ENCODE measurements at places on chromosomes 4 and X.

GRCh38 chrX:150155436-150156035 is 207.6 kb upstream of the MAMLD1 start:
- DNase-seq: no peak

- no peak for DNase-seq
Measured at GRCh38 chrX:63394872-63395271, 43.7 kb upstream of the SPIN4 start.

DNA sequence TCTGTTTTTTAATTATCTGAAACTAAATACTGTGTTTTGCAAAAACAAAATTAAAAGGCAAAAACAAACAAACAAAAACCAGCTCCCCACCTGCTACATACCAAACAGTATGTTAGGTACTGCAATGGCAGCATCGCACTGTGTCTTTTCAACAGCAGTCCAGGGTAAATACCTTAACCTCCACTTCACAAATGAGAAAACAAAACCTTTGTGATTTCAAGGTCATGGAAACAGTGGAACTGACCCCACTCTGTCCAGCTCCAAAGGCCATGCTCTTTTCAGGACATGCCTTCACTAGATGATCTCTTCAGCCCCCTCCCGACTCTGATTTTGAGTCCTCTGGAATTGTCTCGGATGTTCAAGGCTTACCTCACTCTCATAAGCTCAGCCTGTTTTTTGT is 183.4 kb downstream of the CBR4 start:
- no peak for DNase-seq

GRCh38 chr4:1368421-1369090 is 21.5 kb downstream of the UVSSA start:
- DNase-seq: no peak

DNA sequence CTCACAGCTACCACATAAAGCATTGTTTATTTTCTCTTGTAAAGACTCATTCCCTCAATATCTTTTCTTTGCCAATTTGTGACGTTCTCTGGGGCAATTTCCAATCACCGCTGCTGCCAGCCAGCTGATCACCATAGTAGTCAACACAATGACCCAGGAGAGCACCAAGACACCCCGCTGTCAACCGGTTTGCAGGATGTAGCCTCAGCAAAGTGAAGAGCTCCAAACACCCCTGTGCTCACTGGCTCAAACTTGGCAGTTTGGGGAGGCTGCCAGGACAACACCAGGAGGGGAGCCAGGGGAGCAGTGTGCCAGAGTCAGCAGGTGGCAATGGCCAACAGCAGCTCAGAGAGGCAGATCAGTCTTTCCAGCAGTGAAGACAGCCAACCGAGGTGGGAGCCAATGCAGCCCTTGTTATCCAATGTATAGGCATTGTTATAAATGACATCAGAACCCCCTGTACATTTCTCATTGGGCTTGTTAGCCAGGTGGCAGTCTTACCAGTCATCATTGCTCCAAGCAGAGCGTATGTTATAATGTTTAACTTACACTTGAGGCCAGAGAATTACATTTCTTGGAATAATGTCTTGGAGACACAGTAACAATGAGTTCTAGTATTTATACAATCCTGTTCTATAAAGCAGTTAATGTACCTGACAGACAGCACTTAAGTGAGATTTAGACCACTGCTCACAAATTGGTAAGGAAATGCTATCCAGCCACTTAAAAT is 274.9 kb upstream of the GK2 start:
- DNase-seq: no peak

Measured in stimulated activated CD8-positive, alpha-beta memory T cell treated with anti-CD3 and anti-CD28 coated beads, Interleukin-4, amount 100 ng/mL, for 1 hour (primary cell).